Sigmoid colon (tissue), 7 donors: ENCODE measurements at places on chromosomes 7 and 10. TPM values are rescaled to one million over a fixed set of nuclear protein-coding genes. Genes with fewer than 3 reads are reported as not detected.

DNA sequence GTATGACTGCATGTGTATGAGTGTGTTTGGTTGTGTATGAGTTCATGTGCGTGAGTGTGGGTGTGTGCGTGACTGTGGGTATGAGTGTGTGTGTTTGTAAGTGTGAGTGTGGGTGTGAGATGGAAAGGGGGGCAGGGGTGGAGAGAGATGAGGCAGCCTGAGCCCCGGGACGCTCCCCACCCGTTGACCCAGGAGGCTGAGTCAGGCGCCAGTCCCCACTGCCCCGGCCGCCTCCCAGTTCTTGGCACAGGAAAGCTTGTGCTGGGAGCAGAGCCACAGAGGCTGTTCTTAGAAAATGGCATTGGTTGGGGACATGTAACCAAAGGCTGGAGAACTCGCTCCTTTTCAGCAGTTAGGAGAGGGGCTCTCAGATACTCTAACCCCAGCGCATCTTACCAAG lies 27.8 kb upstream of the NUB1 start:
- peak; percentile 72 for DNase-seq
- no peak overlapping the region for H3K27ac ChIP-seq
- H3K27me3 ChIP-seq = no peaks in the 10 kb centered on the region
- H3K4me3 ChIP-seq = no peak overlapping the region

NEURL1 gene
- total RNA-seq = 0.55 TPM

- no peak overlapping the region for H3K4me3 ChIP-seq
- DNase-seq = no peak
- H3K27me3 ChIP-seq = no peaks in the 10 kb centered on the region
- H3K36me3 ChIP-seq = peaks cover 17% of the 10 kb centered on the region
- H3K27ac ChIP-seq = peak overlapping the region; percentile 29
- H3K4me1 ChIP-seq = peaks cover 58% of the 10 kb centered on the region
These were observed 245.0 kb downstream of the FOXP2 start for GRCh38 chr7:114659409-114660125.

SCIN gene
- 1.8 TPM for total RNA-seq

DNA sequence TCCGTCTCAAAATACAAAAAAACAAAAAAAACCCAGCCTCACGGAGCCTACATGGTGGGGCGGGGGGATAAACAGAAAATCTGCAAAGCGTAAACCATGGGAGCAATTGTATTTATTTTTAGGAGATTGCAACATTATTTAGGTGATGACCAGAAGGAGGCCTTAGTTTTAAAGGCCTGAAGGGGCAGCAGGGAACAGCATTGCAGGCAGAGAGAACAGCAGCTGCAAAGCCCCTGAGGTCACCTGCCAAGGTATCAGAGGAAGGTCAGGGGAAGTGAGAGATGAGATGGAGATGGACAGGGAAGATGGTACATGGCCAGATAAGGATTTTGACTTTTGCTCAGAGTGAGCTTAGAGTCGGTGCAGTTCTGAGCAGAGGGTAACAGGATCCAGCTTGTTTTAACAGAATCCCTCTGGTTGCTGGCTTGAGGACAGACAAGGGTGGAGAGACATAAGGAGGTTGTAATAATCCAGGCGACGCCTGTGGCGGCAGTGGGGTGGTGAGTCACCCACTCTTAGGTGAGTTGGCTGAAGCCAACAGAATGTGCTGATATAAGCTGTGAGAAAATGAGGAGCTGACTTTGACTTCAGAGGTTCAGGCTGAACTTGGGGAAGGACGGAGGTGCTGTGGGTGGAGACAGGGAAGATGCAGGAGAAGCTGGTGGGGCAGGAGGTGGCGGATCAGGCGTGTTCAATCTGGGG lies 82.3 kb upstream of the GTF2I start:
- DNase-seq = no peak
- no peaks in the 10 kb centered on the region for H3K4me1 ChIP-seq
- H3K4me3 ChIP-seq = no peak overlapping the region
- H3K27me3 ChIP-seq = no peaks in the 10 kb centered on the region

GRCh38 chr10:30744106-30744505 lies 114.6 kb upstream of the LYZL2 start:
- no peak for DNase-seq
- H3K36me3 ChIP-seq = no peaks in the 10 kb centered on the region
- H3K4me1 ChIP-seq = peaks cover 20% of the 10 kb centered on the region
- no peaks in the 10 kb centered on the region for H3K27me3 ChIP-seq

GRCh38 chr7:55571511-55572377 lies 558 bp downstream of the VOPP1 start:
- peak overlapping the region; percentile 99 for H3K4me3 ChIP-seq
- no peaks in the 10 kb centered on the region for H3K27me3 ChIP-seq
- H3K27ac ChIP-seq = peak overlapping the region; percentile 87
- no peaks in the 10 kb centered on the region for H3K36me3 ChIP-seq

DNA sequence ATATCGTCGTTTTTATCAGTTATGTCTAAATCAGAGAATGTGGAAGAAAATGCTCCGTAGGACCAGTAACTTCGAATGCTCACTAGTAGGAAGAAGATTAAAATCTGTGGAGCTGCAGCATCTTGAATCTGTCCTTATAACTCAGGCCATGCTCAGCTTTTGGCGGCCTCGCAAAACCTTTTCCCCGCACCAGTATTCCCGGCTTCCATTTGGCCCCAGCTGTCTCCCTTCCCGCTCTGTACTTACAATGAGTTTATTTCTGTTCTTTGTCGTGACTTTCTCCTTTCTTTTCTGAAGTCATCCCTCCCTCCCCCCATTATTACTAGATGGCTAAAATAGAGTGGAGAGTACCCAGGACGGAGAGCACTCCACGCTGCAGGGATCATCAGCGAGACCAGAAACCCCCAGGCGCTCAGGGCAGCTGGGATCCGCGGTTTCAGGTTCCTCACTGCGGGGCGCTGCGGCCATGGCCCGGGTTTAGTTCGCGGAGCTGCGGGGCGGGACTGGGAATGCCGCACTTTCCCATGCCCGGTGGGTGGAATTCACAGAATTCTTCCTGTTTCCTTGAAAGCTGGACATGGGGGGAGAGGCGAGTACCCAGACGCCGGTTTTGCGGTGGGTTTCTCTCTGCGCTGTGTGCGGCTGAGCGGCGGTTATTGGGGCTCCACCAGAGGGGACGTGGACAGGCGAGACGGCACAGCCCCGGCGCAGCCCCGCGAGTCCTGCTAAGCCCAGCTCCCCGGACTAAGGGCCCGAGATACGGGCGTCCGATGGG lies 183.5 kb downstream of the POM121L12 start:
- H3K27me3 ChIP-seq = no peaks in the 10 kb centered on the region
- peak overlapping the region; percentile 50 for H3K4me3 ChIP-seq
- H3K27ac ChIP-seq = peak overlapping the region; percentile 54

DNA sequence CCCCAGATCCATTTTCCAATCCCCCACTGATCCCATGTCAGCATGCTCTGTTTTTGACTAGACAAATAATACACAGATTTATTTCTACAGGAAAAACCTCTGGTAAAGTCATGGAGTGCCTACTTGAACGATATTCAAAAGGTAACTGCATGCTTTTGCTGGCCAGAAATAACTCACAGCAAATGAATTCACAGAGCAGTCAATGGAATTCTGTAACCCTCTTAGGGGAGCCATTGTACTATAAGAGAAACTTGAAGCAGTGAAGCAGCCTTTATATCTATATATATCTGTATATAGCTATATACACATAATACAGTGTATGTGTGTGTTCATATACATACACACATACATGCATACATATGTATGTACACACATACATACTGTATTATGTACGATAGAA lies 29.0 kb upstream of the MEOX2 start:
- no peak overlapping the region for H3K4me3 ChIP-seq
- no peaks in the 10 kb centered on the region for H3K4me1 ChIP-seq
- DNase-seq = no peak
- H3K27me3 ChIP-seq = no peaks in the 10 kb centered on the region
- no peaks in the 10 kb centered on the region for H3K36me3 ChIP-seq

CCDC172 gene
- total RNA-seq = not detected

GRCh38 chr10:120559800-120560199 lies 102.8 kb downstream of the PLPP4 start:
- no peak overlapping the region for H3K27ac ChIP-seq
- no peak for DNase-seq
- no peaks in the 10 kb centered on the region for H3K27me3 ChIP-seq
- H3K36me3 ChIP-seq = no peaks in the 10 kb centered on the region
- no peaks in the 10 kb centered on the region for H3K4me1 ChIP-seq

- no peaks in the 10 kb centered on the region for H3K36me3 ChIP-seq
- no peaks in the 10 kb centered on the region for H3K27me3 ChIP-seq
- DNase-seq = peak; percentile 65
- no peaks in the 10 kb centered on the region for H3K4me1 ChIP-seq
These were observed 220.6 kb downstream of the CCDC3 start for GRCh38 chr10:12780634-12781601.

DNA sequence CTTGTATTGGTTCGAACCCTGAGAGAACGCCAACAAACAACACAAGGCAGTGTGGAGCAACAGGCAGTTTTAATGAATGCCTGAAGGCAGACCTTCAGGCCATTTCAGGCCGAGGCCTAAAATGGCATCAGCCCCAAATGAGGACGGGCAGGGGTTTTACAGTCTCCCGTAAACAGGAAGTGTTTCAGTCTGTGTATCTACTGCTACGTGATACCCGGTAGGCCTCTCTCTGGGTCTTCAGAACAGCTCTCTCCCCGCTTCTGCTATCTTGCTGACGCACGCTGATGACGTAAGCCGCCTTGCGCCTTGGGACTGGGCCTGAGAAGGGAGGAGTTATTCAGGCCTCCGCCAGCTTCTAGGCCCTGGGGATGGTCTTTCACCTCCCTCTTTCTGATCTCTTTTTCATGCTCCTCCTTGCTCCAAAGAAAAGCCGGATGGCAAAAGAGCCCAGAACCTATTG lies 67.7 kb downstream of the ST8SIA6 start:
- H3K36me3 ChIP-seq = no peaks in the 10 kb centered on the region
- no peak for DNase-seq
- H3K27me3 ChIP-seq = no peaks in the 10 kb centered on the region
- no peak overlapping the region for H3K4me3 ChIP-seq
- no peaks in the 10 kb centered on the region for H3K4me1 ChIP-seq

DNA sequence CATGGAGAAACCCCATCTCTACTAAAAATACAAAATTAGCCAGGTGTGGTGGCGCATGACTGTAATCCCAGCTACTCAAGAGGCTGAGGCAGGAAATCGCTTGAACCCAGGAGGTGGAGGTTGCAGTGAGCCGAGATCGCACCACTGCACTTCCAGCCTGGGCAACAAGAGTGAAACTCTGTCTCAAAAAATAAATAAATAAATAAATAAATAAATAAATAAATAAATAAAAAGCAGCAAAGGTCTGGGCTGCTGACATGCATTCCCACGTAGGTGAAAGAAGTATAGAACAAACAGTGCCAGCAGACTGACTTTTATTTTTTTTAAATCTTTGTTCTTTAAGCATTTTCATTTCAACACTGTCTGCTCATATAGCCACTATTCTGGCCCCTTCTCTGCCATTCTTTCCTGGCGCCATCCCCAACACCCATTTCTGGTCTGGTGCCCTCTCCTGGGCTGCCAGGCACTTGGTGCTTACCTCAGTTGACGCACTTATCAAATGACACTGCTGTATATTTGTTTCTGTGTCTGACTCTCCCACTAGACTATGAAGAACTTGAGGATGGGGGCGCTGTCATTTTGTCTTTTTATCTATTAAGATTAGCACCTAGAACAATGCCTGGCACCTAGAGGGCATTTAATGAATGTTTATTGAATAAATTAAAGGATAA lies 15.6 kb downstream of the FAM107B start:
- H3K4me1 ChIP-seq = no peaks in the 10 kb centered on the region
- no peak overlapping the region for H3K4me3 ChIP-seq

DNA sequence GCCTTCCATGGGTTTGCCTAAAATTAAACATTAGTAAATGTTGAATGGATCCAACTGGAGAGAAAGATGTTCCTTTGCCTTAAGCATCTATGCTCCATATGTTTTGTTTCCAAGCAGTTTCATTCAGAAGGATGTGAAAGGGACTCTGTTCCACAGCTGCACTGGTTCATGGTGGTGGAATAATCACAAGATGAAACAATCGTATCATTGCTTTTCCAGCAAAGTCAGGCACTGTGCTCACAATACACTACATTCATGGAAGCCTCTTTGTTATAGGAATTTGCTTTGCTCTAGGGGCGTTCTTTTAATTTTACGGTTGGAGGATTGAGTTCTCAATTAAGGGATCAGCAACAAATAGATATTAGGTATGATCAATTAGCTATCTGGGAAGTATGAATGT lies 33.8 kb downstream of the RAMP3 start:
- DNase-seq = no peak
- H3K27ac ChIP-seq = no peak overlapping the region

MMD2 gene
- total RNA-seq = not detected

LRRC4 gene
- 0.82 TPM for total RNA-seq

DNA sequence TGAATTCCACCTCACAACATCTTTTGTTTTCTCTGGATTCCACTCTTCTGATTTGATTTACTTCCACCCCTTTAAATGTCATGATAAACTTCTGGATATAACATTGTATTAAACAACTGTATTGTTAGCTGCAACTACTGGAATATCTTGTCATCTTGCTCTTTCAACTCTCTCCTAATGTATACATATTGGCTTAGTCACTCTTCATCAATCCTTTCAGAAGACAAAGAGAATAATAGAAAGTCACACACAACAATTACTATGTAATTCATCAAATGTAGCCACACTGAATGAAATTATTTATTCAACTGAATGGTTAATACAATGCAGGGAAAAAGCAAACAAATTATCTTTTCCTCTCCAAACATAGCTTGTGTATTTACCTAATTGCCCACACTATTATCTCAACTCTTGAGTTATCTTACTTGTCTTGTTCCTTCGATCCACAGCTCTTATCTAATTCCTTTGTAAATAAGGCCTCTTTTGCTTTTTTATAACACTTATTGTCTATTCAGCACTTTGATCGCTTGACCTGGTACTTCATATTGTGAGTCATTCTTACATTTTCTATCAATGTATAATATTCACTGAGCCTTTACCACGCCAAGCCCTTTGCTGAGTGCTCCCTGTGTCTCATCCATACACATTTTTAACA lies 16.7 kb downstream of the SEMA3A start:
- H3K27ac ChIP-seq = no peak overlapping the region
- H3K4me1 ChIP-seq = peaks cover 59% of the 10 kb centered on the region
- DNase-seq = no peak
- no peaks in the 10 kb centered on the region for H3K36me3 ChIP-seq
- no peak overlapping the region for H3K4me3 ChIP-seq

HOXA5 gene
- total RNA-seq = 12.2 TPM

GRCh38 chr7:118057404-118057803 lies 126.6 kb upstream of the LSM8 start:
- H3K4me1 ChIP-seq = no peaks in the 10 kb centered on the region
- H3K36me3 ChIP-seq = no peaks in the 10 kb centered on the region
- H3K27me3 ChIP-seq = no peaks in the 10 kb centered on the region
- H3K4me3 ChIP-seq = no peak overlapping the region
- H3K27ac ChIP-seq = no peak overlapping the region

GRCh38 chr10:70925377-70926225 lies 37.2 kb upstream of the PCBD1 start:
- H3K27me3 ChIP-seq = no peaks in the 10 kb centered on the region
- DNase-seq = no peak
- H3K4me3 ChIP-seq = no peak overlapping the region
- peaks cover 15% of the 10 kb centered on the region for H3K4me1 ChIP-seq
